ENCODE measurements at places on chromosomes 4 and X. TPM values are rescaled to one million over a fixed set of nuclear protein-coding genes. Genes with fewer than 3 reads are reported as not detected.

DNA sequence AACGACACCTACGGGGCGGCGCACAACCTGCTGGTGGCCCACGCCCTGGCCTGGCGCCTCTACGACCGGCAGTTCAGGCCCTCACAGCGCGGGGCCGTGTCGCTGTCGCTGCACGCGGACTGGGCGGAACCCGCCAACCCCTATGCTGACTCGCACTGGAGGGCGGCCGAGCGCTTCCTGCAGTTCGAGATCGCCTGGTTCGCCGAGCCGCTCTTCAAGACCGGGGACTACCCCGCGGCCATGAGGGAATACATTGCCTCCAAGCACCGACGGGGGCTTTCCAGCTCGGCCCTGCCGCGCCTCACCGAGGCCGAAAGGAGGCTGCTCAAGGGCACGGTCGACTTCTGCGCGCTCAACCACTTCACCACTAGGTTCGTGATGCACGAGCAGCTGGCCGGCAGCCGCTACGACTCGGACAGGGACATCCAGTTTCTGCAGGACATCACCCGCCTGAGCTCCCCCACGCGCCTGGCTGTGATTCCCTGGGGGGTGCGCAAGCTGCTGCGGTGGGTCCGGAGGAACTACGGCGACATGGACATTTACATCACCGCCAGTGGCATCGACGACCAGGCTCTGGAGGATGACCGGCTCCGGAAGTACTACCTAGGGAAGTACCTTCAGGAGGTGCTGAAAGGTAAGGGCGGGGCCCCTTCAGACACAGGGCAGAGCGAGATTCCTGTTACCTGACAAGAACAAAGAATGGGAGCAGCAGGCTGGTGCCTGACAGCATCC is 11.7 kb downstream of the RPL9 start:
- DNase-seq: peak; percentile 75

DNA sequence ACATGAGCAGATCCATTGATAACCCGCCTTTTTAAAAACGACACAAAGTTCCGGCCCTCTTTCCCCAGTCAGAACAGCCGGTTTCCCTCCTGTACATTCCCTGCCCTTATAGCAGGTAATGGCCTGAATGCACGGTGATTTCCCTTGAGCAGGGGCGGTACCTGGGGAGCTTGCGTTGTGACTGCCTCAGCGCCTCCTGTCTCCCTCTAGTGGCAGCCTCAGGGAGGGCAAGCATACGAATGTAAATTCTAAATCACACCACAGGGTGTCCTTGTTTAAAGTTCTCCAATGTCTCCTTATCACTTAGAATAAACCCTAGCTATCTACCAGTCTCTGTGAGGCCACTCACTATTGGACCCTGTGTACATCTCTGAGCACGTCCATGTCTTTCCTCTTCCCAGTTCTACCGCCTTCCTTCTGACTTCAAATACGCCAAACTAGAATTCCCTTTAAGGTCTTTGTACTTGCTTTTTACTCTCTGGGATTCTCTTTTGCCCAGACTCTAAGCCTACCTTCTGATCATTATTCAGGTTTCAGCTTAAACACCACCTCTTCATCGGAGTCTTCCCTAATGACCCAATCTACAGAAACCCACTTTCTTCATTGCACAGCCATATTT is 18.4 kb upstream of the LDB2 start:
- DNase-seq: no peak

- no peak for DNase-seq
Measured at GRCh38 chrX:150899191-150899757, 806 bp upstream of the CD99L2 start.

DNA sequence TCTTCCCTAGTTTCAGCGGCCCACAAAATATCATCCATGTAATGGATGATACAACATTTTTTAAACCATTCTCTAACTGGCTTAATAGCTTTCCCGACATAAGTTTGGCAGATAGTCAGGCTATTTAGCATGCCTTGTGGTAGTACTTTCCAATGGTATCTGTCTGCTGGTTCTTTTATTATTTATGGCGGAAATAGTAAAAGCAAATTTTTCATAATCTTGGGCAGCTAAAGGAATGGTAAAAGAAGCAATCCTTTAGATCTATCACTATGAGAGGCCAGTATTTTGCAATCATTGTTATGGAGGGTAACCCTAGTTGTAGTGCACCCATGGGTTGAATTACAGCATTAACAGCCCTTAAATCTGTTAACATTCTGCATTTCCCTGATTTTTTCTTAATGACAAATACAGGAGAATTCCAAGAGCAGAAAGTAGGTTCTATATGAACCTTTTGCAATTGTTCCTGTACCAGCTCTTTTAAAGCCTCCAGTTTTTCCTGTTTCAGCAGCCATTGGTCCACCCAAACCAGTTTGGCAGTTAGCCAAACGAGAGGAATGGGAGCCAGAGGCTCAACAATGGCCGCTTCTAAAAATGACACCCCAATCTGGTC is 14.3 kb upstream of the HSD17B11 start:
- DNase-seq: no peak

- DNase-seq: no peak
Measured at GRCh38 chr4:47786958-47787370, 50.9 kb downstream of the CORIN start.

- no peak for DNase-seq
Measured at GRCh38 chr4:149113804-149114430, 671.7 kb upstream of the NR3C2 start.

GRCh38 chr4:170087163-170087700 is 2.5 kb downstream of the AADAT start:
- no peak for DNase-seq

The SLC49A3 gene
- 22.3 TPM for total RNA-seq

- no peak for DNase-seq
Measured at GRCh38 chr4:107083-107443, 17.2 kb upstream of the ZNF718 start.

The DCAF8L2 gene
- not detected for total RNA-seq

The PQBP1 gene
- 71.0 TPM for total RNA-seq

DNA sequence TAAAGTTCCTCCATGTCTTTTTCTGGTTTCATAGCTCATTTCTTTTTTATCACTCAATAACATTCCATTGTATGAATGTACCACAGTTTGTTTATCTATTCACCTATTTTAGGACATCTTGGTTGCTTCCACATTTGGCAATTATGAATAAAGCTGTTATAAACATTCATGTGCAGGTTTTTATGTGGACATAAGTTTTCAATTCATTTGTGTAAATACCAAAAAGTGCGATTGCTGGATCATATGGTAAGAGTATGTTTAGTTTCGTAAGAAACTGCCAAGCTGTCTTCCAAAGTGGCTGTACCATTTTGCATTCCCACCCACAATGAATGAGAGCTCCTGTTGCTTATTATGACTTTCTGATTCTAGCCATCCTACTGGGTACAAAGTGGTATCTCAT is 36.3 kb upstream of the ZFX start:
- DNase-seq: no peak

- no peak for DNase-seq
Measured at GRCh38 chr4:164383058-164383357, 370.9 kb upstream of the SMIM31 start.

DNA sequence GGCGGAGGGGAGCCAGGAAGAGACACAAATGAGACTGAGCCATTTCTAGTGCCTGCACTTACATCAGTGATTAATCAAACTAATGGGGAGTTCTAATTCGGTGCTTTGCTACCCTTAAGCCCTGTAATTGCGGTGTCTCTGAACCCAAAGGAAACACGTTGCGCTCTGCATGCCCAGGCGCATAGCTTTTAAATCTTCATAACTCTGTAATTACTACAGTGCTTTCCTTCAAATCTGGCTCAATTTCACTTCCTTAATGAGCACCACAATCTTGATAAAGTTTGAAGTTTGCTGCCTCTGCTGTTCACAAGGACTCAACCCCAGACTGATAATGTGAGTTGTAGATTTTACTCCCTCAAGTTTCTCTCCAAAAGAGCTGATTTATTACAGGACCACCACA is 5.7 kb upstream of the NHS start:
- DNase-seq: no peak

Data from breast epithelium (tissue), 4 donors.